Hindlimb muscle (tissue), 1 donor: ENCODE measurements at places on chromosomes 16 and 17. TPM values are rescaled to one million over a fixed set of nuclear protein-coding genes. Genes with fewer than 3 reads are reported as not detected.

The AANAT gene
- 0.36 TPM for polyA plus RNA-seq

The GP1BA gene
- 0.88 TPM for polyA plus RNA-seq

The ABI3 gene
- 6.7 TPM for polyA plus RNA-seq

The ALOX12B gene
- not detected for polyA plus RNA-seq

The TMEM11 gene
- 30.4 TPM for polyA plus RNA-seq

The EARS2 gene
- polyA plus RNA-seq, result 17.6 TPM

The HS3ST3A1 gene
- polyA plus RNA-seq, result 0.83 TPM

The SIAH1 gene
- polyA plus RNA-seq, result 28.2 TPM

The VWA3A gene
- polyA plus RNA-seq, result 0.06 TPM

The MYCBPAP gene
- polyA plus RNA-seq, result 1.0 TPM

The UMOD gene
- not detected for polyA plus RNA-seq

The TPPP3 gene
- polyA plus RNA-seq, result 384 TPM

The GINS2 gene
- polyA plus RNA-seq, result 6.5 TPM

The MILR1 gene
- 6.9 TPM for polyA plus RNA-seq

The KRT33B gene
- polyA plus RNA-seq, result not detected

The WNT9B gene
- 0.08 TPM for polyA plus RNA-seq

The CLEC18A gene
- 0.68 TPM for polyA plus RNA-seq

The CTRB2 gene
- polyA plus RNA-seq, result 0.23 TPM
